ENCODE measurements at places on chromosomes 3 and 15.
A peak's percentile ranks its signal among the peaks of the same experiment; 100 is the strongest.

GRCh38 chr3:25532431-25533162, 104.5 kb downstream of the RARB start:
- DNase-seq, result peak; percentile 41

DNA sequence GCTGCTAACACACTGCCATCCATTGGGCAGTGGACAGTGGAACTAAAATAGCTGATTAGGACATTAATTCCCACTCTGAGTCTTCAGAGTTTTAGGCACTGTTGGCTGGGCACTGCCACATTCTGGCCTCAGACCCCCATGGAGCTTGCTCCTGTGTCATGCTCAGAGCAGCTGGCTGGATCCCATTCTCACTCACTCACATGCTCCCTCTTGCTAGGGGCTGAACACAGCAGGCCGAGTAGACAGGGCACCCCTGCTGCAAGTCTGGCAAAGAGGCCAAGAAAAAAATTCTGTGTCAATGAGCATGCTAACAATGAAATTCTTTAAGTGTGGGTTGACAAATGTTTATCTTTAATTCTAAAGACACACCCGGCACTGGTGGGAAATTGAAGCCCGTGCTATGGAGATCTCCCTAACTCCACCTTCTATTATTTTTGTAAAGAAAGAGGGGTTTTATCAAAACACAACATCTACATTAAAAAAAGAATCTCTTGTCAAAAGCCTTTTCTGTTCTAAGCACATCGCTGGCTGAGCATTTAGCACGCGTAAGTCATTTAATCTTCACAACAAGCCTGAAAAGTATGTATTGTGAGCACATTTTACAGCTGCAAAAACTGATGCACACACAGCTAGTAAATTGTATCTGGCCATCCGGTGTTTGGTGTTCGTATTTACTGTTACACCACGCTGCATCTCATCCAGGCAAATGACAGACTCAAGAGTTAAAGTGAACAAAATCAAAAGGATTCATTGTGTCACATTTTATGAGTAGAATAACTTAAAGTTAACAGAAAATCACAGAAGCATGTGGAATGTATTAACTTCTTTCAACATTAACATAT, 362.1 kb downstream of the PLOD2 start:
- DNase-seq, result no peak

DNA sequence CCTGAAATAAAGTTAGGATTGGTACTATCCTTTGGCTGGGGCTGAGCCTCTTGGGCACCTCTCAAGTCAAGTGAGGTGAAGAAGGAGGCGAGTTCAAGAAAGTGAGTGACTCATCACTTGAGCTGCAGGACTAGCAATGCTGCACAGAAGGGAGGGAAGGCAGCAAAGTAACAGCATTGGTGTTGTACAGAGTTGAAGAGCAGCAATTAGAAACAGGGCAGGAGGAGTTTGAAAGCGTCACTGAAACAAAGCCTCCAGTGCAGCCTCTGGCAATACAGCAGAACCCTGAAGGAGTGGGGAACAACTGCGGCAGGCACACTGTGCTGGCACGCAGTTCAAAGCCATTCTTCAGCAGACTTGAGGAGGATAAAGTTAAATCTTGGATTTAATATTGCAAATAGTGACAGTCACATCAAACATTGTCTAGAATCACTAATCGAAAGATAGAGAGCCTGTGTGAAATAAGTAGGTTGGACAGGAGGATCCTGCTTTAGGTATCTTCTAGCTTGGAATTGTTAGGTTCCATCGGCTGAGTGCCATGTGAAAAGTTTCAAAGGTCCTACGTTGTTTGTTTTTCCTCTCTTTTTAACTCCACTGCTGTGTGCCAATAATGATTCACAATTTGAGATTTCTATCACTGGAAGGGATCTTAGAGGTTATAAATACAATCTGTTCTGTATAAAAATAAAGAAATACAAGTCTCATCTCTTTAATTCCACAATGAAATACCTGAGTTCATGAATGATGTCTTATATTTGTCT, 479.8 kb downstream of the NAALADL2 start:
- no peak for DNase-seq

DNA sequence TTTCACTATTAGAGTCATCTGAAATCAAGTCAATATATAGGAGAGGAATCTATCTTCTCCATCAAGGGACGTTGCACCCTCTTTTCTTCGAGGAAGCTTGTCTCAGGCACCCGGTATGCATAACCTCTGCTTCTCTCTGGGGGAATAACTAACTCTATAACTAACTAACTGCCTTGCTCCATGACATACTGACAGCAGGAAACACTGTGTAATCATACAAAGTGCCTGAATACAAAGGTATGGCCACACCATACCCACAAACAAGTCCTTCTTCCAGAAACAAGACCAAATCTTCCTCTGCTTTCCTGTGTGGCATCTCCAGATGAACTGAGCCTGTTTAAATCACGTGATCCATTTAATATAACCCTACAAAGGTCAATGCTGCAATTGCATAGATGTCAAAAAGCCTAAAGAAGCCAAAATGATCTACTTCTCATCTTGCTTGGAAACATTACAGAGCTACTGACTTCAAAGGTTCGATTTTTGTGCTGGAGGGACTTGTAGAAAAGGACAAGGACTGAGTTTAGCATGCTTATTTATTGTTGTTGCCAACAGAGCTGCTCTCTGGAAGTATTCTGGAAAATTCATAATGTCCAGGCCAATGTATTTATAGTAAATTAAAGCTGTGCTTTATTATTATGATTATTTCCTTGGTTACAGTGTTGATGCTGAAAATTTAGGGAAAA, 380.5 kb downstream of the FOXP1 start:
- no peak for DNase-seq

DNA sequence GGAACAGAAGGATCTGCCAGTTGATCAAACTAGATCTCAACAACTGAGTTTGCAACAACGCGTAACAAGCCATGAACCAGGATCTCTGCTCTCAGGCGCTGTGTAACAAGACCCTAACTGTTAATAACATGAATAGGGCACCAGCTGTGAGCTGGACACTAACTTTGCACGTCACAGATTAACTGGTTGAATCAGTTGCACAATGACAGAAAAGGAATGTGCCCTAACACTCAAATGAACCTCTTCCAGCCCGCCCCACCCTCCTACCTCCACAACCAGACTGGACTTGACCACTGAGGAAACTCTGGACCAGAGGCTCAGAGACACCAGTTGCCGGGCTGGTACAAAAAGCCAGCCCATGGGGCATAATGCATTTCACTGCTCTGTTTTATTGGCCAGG, 34.3 kb downstream of the MCF2L2 start:
- no peak for DNase-seq

DNA sequence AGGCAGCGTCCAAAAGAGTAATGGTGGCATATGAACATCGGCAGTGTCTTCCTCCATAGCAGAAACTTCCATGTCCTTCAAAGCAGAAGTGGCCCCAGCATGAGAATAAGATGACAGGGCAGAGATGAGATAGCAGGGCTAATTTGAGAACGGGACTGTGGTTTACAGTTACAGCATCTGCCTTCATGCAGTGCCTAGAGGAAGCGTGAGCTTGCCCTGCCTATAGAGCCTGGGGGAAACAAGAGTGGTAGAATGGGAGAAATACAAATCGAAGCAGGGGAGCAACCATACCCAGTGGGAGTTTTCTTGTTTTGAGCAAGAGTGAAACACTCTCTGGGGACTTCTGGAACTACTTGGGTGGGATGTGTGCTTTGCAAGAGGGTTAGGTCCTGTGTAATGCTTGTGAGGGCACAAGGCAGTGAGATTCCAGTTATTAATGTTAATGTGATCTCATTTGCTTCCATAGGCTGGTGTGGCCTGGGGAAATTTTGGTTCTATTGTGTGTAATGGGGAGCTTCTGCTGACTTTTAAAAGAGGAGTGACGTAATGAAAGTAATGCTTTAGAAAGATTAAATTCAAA, 616.9 kb downstream of the ZIC1 start:
- no peak for DNase-seq
